Kidney (tissue), 22 donors: ENCODE measurements at places on chromosomes 2 and 18.

DNA sequence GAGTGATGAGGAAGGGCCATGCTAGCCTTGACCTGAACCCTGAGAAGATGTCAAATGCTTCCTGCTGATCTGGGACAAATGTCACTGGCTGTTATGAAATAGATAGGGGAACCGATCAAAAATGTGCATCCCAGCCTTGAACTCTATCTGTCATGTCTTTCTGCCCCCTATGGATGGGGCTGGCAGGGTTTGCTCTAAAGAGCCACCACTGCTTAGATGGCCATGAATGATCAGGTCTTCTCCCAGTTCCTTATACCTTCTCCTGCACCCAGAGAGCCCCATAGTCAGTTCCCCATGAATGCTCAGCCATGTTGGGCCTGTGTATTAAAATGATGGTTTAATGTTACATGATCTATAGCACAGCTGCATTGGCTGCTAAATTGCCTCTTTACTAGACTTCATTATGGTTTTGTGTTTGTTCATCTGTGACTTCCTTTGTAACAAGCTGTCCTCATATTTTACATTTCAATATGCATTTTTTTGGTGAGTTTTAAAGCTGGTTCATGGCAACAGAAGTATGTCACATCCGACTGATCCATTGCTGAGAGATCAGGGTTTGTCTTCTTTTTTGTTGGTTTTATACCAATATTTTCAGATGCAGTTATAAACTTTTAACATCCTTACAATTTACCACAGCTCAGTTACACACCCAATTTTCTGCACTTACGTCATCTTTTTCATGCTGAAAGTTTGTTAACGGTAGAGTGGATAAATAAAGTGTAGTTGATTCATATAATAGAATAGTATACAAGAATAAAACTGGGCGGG is 56.3 kb upstream of the SMAD2 start:
- DNase-seq = no peak

DNA sequence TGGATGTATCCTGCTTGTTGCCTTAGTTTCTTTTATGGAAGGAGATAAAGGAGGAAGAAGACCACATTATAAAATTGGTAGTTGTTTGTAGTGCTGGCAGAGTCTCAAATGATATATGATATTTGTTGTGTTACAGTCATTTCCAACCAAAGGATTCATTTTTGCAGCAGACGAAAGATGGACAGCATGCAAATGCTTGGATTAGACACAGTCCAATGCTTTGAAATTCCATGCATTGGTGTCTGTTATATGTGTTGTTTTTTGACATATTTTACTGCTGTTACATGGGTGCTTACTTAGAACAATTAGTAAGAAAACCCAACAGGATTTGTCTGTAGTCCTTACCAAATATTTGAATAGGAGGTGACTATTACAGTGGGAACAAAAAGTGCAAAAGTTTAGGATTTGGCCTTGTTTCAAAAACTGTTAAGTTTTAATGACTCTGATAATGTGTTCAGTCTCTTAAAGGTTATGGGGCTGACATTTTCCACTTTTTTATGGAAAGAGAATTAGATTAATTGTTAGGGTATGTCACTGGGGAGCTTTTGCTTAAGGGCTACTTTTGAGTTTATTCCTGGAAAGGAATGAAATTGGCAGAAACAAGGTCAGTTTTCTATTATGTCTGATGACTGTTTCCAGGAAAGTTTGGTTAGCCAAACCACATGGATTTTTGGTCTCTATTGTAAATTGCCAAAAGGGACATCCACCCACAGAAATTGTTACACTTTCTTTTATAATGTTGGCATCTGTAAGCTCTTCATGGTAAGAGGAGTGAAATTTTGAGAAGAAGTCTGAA is 229.4 kb upstream of the MMADHC start:
- DNase-seq = peak; percentile 33

DNA sequence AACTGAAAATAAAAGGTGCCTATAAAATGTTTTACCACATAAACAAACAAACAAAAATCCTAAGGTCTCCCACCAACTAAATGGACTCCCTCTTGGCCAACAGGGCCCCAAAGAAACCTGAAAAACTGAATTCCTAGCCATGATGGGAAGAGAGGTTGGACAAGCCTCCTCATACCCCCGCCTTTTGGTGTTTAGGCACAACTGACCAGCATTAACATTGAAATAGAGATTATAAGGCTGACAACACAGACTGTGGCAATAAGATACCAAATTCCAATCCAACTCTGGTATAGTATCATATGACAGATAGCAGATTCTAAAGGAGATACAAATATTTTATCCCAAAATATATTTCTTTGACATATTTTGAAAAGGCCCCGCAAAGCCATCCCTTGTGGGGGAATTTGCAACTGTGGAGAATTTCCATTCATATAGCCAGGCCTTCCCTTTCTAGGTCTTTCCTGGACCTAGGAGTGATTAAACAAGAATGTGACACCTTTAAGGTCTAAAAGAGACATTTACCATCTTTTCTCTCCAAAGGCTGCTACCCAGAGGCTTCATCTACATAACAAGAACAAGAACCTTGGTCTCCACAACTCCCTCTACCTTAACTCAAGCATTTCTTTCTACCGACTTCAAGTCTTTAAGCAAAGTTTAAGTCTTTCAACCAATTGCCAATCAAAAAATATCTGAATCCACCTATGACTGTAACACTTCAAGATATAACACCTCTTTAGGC is 80.0 kb downstream of the CHN1 start:
- no peak for DNase-seq

DNA sequence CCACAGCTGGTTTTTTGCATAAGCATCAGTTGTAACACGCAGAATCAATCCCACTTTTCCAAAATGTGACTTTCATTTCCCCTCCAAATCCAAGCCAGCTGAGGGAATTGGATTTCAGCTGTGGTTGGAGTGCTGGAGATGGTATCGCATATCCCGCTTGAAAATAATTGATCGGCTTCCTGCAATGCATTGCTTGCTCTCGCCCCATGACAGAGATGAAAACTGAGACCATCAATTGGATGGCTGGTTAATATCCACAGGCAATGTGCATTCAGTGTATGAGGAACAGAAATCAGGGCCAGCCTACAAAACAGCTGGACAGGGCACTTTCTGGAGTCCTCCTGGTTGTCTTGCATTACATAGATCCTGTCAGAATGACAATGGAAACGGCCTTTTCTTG is 135.3 kb downstream of the MAIP1 start:
- no peak for DNase-seq

DNA sequence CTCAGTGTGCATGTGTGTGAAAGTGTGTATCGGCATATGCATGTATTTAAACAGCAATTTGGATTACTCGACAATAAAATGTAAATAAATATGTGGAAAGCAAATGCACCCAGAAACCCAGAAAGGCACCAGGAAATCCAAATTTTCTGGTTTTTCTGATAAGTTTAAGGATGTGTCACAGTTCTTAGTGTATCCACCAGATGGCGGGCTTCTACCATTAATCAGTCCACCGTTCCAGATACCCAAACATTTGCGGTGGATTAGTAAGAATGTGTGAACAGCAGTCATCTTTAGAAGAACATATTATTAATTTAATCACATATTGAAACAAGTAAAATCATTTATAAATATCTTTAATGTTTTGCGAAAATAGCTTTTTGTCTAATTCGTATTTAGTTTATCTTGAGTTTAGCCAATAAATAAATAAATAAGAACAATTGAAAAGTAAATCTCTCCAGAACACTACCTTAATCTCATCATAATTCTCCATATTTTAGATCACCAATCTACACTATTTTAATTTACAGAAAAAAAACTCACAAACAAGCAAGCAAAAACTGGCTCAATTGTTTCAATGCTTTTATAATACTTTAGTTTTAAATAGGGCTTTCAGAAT is 298.9 kb downstream of the DSEL start:
- DNase-seq = peak; percentile 72

GRCh38 chr18:45282101-45282812 is 333.0 kb upstream of the SLC14A2 start:
- no peak for DNase-seq

DNA sequence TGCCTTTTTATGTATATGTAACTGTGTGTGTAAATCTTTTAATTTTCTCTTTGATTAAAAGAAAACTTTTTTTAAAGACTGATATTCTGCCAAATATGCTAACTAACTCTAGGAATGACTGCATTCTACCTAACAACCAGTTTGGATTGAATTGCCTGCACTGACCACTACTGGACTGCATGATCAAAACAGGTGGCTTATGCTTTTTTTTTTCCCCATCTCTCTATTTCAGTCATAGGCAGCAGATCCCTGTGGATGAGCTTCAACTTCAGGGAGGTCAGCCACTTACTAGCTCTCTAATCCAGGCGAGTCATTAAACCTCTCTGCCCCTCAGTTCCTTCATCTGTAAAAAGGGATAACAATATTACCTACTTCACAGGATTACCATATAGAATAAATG is 138.6 kb upstream of the SERTAD2 start:
- DNase-seq = no peak

DNA sequence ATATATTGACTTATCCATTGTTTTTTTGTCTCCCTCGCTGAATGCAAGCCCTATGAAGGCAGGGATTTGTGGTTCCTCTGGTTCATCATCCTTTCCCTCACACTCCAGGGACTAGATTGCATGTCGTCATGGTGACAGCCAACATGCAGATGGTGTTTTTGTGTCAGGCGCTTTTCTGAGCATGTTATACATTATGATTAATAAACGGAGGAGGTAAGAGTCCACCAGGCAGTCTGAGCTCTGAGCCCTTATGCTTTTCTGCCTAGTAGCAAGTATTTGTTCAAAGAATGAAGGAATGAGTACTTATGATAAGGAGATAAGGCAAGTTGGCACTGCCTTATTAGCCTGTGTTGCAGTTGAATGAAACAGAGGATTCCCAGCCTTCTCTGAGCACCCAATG is 181.6 kb downstream of the MGAT5 start:
- no peak for DNase-seq

DNA sequence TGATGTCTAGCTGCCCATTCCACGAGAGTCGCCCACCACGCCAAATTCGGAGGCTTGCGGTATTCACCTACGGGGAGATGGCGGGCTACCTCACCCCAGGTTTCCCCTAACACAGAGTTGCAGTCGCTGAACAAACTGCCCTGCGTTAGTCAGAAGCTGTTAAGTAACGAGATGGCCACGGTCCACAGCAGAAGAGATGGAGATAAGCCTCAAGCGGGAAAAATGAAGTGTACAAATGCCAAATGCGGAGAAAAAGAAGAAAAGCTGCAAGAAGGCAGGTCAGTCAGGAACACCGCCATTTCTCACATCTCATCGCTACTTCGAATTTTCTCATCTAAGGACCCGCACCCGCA is 425 bp downstream of the ASB3 start:
- peak; percentile 66 for DNase-seq

DNA sequence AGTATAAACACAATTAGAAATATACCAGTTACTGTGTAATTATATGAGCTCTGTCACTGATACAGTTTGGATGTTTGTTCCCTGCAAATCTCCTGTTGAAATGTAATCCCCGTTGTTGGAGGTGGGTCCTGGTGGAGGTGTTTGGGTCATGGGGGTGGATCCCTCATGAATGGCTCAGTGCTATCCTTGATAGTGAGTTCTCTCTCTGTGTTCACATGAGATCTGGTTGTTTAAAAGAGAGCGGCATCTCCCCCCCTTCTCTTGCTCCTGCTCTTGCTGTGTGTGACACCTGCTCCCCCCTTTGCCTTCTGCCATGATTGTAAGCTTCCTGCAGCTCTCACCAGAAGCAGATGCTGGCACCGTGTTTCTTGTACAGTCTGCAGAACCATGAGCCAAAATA is 24.1 kb downstream of the MTX2 start:
- DNase-seq = no peak

DNA sequence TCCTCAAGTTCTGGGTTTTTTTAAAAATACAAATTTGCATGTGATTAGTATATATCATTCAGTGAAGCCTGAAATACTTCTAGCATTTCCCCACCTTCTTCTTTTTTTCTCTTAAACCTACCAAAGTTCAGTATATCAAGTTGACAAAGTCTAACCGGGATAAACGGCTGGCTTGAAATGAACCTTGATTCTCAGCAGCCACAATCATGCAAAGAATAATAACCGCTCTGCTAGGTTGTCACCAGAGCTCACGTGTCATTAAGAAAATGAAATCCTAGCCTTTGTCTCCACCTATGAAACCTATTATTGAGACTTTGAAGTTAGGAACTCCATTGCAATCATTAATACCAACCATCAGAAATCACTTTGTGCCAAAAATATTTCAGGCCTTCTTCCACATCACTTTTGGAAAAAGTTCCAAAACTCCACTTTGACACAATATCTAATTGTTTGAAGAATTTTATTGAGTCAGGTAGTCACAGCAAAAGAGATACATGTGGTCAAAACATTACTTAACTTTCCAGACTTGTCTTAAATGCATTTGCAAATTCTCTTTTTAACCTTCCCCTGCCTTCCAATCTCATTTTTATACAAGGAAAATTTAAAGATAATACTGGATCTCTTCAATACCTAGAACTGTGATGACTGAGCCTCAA is 285.6 kb upstream of the ACVR2A start:
- no peak for DNase-seq

- DNase-seq = peak; percentile 30
These were observed 203.9 kb downstream of the SH3RF3 start for GRCh38 chr2:109332880-109333279.

DNA sequence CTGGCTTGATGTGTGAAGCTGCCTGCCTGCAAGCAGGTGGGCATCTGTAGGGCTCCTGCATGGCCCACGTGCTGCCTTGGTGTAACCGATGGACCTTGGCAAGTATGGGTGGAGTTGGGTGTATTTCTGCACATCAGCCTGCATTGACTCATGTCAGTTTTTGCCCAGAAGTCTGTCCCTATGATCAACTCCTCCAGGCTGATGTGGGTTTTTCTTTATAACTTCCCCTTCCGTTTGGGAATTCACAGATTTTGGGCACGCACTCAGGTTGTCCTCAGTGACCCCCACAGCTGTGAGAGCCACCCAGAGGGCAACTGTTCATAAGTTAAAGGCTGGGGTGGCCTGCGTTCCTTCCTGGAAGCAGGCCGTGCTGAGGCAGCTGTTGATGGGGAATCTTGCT is 123.3 kb downstream of the NCK2 start:
- DNase-seq = no peak

GRCh38 chr2:53620981-53621380 is 146.6 kb upstream of the CHAC2 start:
- DNase-seq = no peak

DNA sequence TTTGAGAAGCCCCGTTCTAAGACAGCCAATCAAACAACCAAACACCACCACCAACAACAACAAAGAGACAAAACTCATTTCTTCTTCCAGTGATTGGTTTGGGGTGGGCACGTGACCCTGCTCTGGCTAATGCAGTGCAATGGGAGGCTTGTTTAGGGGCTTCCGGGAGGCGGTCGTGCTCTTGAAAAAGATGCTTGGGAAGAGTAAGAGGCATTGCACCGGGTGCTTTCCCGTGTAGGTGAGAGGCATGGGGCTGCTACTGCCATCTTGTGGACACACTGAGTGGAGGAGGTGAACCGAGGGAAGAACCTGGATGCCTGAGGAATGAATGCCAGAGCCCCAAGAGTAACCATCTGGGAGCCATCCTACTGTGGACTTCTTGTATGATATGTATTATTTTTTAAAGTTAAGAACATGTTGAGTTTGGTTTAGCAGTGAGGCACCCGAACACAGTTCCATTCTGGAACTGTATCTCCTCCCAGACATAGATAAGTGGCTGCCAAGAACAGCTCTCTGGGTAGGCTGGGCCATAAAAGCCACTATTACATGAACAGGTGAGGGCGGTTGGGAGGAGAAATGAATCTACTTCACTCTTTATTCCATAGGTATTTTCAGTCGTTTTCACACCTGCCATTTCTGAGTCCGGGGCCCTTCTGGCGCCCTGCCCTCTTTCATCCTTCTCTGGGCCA is 19.1 kb upstream of the ARHGAP25 start:
- DNase-seq = peak; percentile 74

GRCh38 chr2:230866756-230867523 is 2.2 kb downstream of the ITM2C start:
- DNase-seq = peak; percentile 71

- DNase-seq = no peak
These were observed 119.9 kb upstream of the RND3 start for GRCh38 chr2:150607390-150607811.
